ENCODE measurements at places on chromosomes 4 and X.

GRCh38 chr4:187668526-187669082, 327.0 kb upstream of the ZFP42 start:
- no peak for DNase-seq

- DNase-seq, result no peak
These were observed 362 bp downstream of the NCAPG start for GRCh38 chr4:17811078-17811603.

DNA sequence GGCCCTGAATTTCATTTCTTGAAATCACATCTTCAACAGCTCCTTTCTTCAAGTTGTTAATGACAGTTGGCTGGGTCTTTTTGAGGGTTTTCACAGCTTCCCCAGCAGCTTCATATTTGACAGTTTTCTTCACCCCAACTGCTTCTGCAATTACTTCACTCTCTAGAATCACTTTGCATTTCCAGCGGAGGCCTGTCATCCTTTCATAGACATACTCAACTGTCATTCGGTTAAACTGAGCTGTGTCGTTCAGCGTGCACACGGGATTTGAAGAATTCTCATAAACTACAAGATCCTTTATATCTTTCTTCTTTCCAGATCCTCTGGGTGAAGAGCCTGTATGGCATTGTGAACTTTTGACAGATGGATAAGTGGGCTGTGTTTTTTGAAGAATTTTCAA, 15.4 kb downstream of the UBE2A start:
- DNase-seq, result no peak

GRCh38 chr4:76690011-76690905, 207.7 kb downstream of the SOWAHB start:
- no peak for DNase-seq

GRCh38 chrX:19172741-19173140, 50.5 kb upstream of the ADGRG2 start:
- no peak for DNase-seq

GRCh38 chrX:50115973-50116372, 84.8 kb downstream of the AKAP4 start:
- no peak for DNase-seq

DNA sequence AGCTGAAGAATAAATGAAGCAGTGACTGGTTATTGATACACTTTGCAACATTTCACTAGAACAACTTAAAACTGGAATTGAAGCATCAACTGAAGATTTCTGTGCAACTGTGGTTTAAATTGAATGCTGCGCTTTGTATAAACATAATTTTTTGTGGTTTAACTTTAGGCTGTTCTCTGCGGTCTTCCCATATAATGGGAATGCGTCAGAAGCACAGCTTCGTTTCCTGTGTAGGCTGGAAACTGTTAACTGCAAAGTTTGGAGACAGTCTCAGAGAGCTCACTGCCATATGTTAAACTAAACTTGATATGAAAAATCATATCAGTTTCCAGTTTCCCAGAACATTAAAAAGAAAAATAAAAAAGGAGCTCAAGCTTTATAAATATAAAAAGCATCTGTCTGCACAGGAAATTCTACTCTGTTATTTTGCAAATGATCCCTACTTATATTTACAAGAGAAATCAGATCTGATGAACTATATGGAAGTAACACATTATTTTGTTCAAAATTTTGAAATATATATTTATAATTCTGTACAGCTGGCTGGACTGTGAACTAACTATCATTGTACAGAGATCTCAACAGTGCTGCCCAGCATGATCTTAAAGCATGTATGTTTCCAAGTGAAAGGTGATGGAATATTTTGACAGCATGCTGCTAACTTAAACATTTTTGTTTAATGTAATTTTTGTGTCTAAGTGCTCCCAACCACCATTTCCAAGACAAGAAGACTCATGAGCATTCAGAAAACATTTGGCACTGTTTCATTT, 139.9 kb downstream of the NDST3 start:
- no peak for DNase-seq

- DNase-seq, result no peak
These were observed 79.6 kb downstream of the MGST2 start for GRCh38 chr4:139745111-139745639.

- no peak for DNase-seq
These were observed 20.2 kb downstream of the SYAP1 start for GRCh38 chrX:16739574-16739973.

GRCh38 chr4:84500386-84501201, 1.5 kb upstream of the NKX6-1 start:
- no peak for DNase-seq

DNA sequence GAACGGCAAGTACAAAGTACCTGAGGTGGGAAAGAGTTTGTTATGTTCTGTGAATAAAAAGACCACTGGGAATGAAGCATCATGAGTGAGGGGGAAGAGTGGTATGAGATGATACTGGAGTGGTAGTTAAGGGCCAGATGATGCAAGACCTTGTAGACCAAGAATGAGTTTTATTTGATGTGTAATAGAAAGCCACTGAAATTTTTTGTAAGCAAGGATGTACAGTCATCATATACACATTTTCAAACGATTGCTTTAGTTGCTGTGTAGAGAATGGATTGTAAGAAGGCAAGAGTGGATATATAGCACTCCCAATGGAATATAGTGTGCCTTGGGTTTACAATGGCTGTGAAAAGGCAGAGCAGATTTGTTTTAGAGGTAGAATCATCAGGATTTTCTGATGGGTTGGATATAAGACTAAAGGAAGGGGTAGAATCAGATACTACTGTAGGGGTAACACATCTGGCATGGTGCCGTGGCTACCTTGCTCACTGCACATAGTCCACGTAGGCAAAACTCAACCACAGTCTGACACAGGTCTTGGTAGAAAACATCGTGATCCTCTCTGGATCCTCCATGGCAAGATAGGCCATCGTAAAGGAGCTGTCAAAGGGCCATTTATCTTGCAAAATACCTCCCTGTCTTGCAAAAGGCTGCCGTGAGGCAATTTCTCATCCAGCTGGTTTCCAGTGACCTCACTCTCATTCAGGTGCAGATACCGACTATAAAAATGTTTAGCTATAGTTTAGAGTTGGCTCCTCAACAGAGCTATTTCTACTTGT, 14.9 kb downstream of the TIFA start:
- no peak for DNase-seq

- no peak for DNase-seq
These were observed 1.8 kb upstream of the HGFAC start for GRCh38 chr4:3440011-3440410.
